Stimulated activated CD8-positive, alpha-beta memory T cell treated with anti-CD3 and anti-CD28 coated beads, Interleukin-4, amount 100 ng/mL, for 1 hour (primary cell): ENCODE measurements at places on chromosomes 5 and 9.

DNA sequence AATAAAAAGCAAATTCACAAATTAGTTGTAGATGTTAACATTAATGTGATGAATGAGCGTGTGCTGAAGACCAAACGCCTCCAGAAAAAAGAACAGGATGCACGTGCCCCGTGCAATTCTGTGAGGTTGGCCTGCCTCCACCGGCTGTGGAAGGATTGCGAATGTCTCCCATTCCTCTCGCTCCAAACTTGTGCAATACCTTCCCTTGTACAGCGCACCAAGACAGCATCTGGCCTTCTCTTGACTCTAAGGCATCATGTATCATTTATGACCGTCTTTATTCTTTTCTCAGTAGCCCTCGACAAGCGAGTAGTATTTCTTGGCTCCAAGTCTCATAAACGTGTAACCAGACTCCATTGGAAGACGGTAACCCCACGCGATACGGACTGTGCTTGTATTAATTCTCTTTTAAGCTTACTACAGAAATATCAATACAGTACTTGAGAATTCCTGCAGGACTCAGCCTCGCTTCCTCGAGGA, 1.5 kb upstream of the TESK1 start:
- DNase-seq, result no peak

GRCh38 chr9:87425202-87425601, 72.5 kb upstream of the DAPK1 start:
- no peak for DNase-seq

GRCh38 chr5:5309645-5310044, 112.8 kb upstream of the ICE1 start:
- DNase-seq, result no peak

- no peak for DNase-seq
Observed at GRCh38 chr5:134813407-134813806, 32.4 kb upstream of the C5orf24 start.

DNA sequence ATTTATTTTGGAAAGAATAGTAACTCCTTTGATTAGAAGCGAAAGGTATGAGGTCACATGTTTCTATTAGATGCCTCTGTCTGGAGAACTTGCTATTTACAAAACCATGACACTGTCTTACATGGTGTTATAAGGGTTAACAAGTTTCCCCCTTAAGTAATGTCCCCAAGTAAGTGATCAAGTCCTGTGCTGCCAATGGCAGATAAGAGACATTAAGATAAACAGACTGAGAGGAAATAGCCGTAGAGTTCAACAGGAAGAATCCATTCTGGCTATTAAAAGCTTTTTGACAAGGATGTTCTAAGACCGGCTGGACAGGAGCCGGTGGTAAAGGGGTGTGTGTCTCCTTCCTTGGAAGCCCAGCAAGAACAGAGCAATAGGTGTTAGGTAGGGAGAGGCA, 257.5 kb downstream of the GADD45G start:
- no peak for DNase-seq

GRCh38 chr5:90185897-90186468, 223.6 kb downstream of the CETN3 start:
- DNase-seq, result no peak

GRCh38 chr9:77616191-77616590, 31.9 kb downstream of the GNA14 start:
- no peak for DNase-seq

GRCh38 chr5:31809050-31809870, 170.3 kb downstream of the PDZD2 start:
- DNase-seq, result no peak

GRCh38 chr9:121443981-121444380, 55.7 kb downstream of the GGTA1 start:
- no peak for DNase-seq

DNA sequence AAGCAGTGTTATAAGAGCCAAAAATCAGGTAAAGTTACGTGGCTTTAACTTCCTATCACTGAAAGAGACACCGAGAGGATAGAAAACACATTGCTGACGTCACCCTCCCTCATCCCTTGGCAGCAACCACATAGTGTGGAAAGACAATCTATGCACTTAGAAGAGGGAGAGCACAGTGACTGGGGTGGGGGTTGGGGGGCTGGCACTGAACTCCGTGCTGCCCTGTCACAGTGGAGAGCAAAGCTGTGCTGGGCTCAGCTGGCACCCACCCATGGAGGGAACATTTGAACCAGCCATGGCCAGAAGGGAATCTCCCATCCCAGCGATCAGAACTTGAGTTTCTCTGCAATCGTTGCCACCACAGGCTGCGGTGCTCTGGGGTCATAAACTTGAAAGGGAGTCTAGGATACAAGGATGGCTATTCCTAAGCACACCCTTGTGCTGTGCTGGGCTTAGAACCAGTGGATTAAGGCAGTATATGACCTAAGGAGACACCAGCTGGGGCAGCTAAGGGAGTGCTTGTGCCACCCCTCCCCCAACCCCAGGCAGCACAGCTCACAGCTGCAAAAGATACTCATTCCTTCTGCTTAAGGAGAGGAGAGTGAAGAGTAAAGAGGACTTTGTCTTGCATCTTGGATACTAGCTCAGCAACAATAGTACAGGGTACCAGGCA, 73.4 kb downstream of the KIAA0825 start:
- no peak for DNase-seq
